GM06990 (cell line): ENCODE measurements at places on chromosomes 5 and 9.

DNA sequence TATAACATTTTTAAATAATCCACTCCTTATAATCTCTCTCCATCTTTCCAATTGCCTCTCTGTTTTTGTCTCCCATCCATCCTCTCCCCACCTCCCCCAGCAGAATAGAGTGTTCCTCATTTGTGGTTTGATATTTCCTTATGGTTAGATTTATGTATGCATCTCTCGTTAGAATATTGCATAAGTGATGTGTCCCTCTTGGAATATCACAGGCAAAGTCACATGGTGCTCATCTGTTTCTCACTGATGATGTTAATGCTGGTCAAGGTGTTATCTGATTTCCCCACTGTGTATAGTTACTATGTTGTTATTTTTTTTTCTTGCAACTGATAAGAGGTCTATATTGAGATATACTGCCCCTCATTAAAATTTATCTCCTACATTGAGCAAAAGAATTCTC is 3.1 kb upstream of the LRRC70 start:
- DNase-seq = no peak

DNA sequence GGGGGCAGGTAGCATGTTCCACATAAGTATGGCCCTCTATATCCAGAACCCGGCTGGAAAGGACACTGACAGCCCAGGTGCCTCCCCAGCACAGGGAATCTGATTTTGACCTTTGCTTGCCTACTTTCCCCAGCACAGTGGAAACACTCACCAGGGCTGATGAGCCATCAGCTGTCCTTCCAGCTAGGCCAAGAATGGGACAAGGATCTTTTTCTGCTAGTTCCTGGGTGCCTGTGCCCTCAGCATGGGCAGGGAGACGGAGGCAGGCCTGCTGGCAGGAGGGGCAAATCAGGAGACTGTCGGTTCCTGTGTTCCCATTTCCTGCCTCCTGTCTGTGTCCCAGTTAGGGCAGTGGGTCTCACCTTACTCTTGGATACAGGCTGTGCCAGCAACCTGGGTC is 1.1 kb downstream of the CYFIP2 start:
- DNase-seq = no peak

GRCh38 chr5:57450991-57451876 is 31.4 kb downstream of the ACTBL2 start:
- no peak for DNase-seq

DNA sequence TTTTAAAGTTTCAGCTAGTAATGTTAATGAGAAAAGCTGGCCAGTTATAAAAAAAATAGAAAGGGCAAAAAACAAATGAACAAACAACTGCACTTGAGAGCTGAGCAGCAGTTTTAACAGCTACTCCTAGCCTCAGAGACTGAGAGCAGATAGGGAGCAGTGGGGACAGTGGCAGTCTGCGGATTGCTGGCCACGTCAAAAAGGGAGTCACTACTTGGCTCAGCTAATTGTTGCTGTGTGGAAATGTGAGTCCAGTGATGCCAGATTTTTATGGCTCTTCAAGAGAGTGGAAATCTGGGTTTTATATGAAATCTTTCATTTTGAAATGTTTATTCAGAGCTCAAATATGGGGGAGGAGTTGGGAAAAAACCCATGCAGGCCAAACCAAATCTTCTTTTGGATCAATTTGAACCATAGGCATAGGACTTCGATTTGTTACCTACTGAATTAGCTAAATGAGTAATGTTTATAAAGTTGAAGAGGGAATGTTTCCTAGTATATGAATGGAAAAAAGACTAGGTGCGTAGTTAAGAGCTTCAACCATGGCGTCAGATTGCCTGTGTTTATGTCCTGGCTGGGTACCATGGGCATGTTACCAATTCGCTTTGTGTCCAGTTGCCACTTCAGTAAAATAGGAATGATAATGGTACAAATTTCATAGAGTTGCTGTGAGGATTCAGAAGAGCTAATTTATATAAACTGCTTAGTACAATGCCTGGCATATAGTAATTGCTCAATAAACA is 102.1 kb downstream of the PAM start:
- no peak for DNase-seq

GRCh38 chr5:82168294-82168693 is 109.9 kb downstream of the RPS23 start:
- no peak for DNase-seq

DNA sequence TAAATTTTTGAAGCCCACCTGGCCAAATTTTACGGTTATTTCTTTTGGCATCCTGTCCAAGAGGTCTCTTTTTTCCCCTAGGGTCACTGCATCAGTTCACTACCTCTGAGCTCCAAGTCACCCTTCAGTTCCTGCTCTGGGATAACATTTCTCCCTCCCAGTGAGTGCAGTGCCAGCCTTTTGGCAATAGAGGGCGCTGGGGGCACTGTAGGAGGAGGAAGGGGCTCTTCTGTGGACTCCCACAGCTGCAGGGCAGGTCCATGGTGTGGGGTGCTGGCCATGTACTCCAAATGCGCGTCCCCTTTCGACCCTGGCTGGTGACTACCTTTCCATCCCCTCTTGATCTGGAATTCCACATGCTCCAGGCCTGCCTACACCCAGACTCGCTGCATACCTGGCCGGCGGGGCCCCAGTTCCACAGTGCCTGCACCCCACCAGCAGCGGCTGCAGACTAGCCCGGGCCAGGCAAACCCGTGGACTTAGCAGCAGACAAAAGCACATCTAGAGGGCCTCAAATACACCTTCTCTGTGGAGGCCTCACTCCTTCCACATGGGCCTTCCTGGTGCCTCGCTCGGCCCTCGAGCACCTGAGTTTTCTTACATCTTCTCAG is 20.3 kb upstream of the NINJ1 start:
- no peak for DNase-seq

DNA sequence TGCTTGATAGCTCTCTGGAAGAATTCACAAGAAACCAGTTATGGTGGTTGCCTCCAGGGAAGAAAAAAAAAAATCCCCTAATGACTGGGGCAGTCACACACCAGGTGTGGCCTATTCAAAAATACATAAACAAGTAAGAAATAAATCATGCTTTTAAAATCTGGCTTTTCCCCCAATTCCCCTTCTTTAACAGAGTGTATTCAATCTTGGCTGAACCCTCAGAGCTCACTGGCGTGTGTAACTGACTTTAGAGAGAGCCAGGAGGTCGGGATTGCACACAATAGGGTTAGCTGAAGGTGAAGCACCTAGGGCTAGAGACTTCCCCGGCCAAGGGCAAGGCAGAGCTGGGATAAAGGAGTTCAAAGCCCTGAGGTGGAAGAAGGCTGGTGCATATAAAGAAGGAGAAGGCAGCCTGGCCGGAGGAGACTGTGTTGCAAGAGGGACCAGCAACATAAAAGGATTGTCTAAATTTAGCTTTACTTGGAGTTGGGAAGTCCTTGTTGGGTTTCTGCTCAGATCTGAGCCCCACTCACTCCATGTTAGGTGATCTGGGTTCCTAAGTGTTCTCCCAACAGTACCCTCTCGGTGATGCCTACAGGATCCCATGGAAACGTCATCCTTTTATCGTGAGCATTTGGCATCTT is 19.7 kb downstream of the FNBP1 start:
- no peak for DNase-seq

GRCh38 chr9:91117959-91118703 is 243.6 kb downstream of the AUH start:
- no peak for DNase-seq

GRCh38 chr9:35756275-35757225 is 2.5 kb upstream of the MSMP start:
- peak; percentile 84 for DNase-seq

DNA sequence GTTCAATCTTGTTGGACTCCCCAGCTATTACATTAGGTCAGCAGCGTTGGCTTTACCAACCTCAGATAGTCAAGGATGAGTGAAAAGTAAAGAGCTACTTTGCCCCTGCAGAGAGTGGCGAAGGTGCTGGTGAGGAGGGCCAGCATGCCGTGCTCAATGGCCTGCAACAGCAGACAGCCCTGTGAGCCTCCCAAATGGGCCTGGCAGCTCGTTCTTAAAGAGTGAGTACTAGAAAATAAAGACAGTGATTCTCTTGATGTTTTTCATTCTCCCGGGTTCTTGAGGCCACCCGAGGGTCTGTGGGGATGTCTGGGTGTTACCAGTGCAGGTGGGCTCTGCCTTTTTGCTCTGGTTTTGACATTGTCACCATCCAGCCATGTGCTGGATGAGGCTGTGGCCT is 16.2 kb downstream of the GADD45G start:
- DNase-seq = no peak

- peak; percentile 6 for DNase-seq
These were observed 10.3 kb downstream of the NINJ1 start for GRCh38 chr9:93123561-93124283.

DNA sequence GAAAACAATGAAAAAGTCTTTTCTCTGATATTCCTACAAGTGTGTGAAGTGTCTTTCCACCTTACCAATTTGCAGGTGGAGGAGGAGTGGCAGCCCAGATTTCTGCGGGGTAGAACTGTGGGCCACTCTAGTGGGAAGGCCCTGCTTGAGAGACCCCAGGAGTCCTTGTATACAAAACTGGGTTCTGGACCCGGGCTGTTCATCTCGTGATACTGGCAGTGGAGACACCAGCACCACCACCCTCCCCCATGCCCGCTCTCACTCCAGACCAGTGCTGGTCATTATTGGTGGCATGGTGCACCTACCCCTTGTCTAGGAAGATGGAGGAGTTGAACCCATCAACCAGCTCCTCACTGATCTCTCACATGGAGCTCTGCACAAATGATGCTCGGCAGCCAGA is 16.2 kb upstream of the TDRD7 start:
- DNase-seq = no peak

DNA sequence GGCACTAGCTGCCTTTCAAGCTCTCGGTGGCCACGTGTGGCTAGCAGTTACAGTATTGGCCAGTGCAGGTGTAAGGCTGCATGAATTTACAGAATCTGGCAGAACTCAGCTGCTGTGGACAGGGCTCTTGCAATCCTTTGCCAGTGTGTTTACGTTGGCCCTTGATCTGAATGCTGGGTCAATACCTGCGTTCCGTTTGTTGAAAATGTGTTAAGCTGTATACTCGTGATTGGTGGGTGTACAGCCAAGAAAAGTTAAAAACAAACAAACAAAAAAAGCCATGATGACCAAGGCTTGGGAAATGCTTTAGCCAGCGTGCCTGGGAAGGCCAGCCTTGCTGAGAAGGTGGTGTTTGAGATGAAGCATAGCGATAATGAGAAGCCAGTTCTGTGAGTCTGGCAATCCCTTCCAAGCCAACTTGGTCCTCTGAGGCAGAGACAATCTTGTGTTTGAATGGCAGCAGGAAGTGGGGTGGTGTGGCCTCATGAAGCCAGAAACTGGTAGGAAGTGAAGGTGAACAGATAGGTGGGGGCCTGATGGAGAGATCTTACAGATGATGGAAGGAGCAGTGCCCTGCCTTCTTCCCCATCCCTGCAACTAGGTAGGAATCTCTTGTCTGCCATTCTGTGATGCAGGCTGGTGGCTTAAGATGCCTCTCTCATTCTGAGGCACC is 820 bp upstream of the CFAP90 start:
- no peak for DNase-seq

GRCh38 chr9:133058550-133059320 is 3.0 kb upstream of the CEL start:
- no peak for DNase-seq

DNA sequence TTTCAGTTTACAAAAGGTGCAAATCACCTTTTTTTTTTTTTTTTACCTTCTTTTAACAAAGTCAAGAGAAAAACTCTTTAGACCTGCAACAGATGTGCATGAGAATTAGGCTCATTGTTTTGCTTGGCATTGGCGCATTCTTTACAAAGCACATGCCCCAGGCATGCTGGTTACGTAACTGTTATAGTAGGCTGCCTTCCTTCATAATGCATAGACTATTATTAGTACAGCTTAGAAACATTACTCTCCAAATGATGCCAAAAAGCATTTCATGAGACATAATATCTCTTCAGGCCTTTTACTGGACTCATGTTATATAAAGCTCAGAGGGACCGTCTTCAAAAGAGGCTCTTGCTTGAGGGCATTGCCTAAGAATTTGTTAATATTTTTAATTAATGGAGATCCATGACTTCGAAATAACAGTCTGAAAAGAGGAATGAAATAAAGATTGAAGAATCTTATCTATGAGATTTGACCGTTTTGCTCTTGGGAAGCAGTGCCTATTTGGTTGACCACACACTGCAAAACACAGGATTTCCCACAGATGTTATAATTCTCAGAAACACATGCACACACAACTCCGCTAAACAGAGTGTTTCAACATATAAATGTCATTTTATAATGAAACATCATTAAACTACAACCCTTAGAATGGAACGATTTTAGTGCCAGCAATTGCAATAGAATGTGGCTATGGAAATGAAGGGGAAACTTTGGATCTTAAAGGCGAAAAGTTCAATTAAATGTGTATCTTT is 478.7 kb downstream of the PRR16 start:
- DNase-seq = no peak

DNA sequence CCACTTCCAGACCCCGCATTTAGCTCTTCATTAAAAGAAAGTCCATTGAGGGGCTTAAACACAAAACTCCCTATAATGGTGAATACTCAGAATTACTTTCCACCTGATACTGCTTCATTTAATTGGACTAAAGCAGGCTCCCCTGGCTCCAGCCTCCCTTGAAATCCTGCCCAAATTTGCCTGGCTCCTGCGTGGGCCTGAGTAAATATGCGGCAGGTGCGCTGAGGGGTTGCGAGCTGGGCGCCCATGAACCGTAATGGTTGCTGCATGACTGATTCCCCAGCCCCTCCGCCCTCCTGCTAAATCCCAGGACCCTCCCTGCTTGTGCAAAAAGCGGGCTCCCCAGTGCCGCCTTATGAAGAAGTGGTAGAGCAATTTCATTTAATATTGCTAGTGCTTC is 639.7 kb downstream of the BNC2 start:
- DNase-seq = no peak

GRCh38 chr9:130010151-130010988 is 32.6 kb downstream of the FNBP1 start:
- peak; percentile 80 for DNase-seq

- DNase-seq = no peak
These were observed 35.9 kb upstream of the RAI14 start for GRCh38 chr5:34620185-34620584.

GRCh38 chr5:178077751-178078150 is 35.6 kb upstream of the N4BP3 start:
- DNase-seq = no peak

DNA sequence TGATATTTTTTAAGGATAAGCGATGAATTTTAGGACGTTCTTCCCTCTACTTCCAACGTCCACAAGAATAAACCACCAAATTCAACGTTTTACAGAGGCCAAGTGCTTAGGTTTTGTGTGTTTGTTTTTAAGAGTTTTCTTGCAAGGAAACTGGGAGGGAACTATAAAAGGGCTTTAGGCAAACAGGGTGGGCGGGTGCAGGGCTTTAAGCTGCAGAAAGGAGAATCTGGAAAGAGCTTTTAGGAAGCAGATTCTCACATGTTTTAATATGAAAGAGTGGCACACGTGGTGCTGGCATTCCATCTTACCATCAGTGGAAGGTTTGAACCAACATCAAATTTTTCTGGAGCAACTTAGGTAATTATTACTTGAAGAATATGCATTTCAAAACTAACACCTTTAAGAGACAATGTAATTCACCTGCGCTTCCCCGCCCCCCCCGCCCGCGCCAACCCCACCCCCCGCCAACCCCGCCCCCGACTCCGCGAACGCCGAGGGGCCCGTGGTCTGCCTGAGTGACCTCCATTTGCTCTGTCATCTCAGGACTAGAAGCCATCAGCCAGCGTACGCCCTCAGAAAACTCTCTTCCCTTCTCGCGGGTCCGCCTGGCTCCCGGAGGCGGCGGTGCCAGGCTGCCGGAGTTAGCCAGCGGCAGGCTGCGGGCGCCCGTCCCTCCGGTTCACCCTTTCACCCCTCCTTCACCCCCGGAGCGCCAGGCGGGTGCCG is 911 bp upstream of the PIK3R1 start:
- no peak for DNase-seq

GRCh38 chr9:20618361-20618802 is 3.9 kb downstream of the MLLT3 start:
- DNase-seq = no peak

GRCh38 chr5:132489871-132490483 is 596 bp downstream of the IRF1 start:
- DNase-seq = no peak
